ENCODE measurements at places on chromosomes 1 and 21.
A peak's percentile ranks its signal among the peaks of the same experiment; 100 is the strongest.

DNA sequence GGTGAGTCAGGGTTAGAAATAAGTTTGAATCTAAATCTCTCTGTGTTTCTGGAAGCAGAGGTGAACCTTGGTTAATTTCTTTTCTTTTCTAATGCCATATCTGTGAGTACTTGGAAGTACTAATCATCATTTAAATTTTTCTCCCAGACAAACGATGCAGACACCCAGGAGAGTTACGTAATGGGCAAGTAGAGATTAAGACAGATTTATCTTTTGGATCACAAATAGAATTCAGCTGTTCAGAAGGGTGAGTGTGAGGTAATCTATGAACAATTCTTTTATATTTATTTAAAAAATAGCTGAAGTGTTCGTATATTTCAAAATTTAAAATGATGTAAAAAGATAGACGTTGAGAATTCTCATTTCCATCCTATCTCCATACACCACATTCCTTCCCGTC is 11.2 kb downstream of the C4BPA start:
- DNase-seq = no peak

DNA sequence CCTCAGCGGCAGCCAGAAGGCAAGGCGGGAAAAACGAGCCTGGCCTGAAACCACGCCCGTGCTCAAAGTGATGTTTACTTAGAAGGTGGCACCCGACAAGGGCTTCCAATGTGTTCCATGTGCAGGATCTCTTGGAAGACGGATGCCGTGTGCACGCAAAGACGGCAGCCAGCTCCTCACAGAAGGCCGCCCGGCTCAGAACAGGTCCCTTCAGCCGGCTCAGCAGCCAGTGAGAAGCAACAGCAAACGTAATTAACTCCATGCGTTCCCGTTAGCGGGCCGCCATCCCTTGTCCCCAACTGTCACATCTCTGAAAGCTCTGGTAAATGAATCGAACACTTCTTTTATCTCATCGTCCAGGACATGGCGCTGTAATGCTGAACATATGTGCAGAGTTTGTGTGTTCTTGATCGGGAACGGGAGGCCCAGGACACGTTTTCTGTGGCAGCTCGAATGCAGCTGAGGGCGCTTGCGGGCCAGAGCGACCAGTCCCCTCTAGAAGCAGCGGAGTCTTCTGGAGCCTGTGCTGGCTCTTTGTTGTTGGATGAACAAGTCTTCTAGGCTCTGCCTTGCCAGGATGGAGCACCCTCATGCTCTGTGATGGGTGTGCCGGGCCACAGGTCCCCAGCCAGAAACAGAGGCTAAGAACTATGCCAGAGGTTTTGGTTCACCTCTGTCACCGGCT is 94.6 kb upstream of the ARHGEF16 start:
- DNase-seq = no peak

- no peak for DNase-seq
Measured at GRCh38 chr1:5986018-5986417, 6.2 kb downstream of the NPHP4 start.

DNA sequence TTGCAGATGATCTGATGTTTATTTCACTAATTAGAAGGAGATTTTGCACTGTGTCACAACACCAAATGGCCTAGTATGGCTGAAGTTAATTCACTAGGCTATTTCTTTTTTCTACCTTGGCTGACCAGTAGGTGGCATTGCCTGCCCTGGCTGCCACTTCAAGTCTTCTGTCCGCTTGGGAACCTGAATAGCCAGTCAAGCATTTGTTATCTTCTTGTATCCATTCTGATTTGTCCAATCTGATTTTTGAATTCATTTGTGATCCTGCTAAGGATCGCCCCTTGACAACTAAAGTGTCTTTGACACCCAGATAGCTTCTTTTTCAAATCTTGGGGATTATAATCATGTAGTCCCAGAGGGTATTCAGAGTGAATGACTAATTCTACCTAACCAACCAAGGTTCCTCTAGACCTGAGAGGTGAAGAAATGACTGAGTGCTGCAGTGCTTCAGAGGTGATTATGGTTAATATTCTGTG is 99.4 kb downstream of the GIPC2 start:
- no peak for DNase-seq

DNA sequence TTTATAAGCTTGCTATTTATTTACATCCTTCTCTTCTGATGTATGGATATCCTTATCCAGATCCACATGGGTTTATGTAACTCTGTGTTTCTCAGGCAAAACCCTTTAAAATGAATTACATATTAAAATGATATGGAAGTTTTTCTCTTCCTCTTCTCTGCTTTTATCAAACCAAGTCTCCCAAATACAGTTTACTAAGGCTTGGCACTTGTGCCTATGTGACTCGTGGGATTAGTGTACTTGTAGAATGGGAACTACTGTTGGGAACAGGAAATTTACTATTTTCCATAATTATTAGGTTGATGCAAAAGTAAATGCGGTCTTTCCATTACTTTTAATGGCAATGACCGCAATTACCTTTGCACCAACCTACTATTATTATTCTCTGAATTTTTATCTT is 14.8 kb downstream of the SIM2 start:
- DNase-seq = no peak

DNA sequence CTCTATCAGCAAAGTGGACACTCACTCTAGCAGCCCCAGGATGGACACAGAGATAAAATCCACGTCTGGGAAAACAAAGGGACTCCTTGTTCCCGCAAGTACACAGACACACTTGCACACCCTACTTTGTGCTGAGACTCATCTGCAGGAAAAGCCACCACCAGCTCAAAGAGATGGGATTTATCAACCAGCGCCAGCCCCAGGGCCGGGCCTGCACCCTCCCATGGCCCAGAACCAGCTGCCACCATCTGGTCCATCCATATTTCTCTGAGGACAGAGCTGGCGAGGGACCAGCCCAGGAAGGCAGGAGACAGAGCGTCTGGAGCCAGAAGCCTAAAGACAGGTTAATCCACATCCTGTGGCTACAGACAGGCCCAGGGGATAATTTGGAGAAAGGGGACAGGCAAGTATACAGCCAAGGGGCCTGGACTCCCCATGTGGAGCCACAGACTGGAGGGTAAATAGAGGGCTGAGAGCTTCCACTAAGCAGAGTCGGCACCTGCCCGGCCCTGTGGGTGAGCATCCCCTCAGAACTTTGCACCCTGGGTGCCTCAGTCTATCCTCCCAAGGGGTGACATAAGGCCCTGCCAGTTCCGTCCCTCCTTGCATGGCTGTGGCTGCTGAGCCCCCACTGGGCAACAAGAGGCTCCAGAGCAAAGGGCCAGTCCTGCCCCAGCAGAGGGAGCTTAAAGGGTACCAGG is 233.9 kb downstream of the PTPRU start:
- no peak for DNase-seq

DNA sequence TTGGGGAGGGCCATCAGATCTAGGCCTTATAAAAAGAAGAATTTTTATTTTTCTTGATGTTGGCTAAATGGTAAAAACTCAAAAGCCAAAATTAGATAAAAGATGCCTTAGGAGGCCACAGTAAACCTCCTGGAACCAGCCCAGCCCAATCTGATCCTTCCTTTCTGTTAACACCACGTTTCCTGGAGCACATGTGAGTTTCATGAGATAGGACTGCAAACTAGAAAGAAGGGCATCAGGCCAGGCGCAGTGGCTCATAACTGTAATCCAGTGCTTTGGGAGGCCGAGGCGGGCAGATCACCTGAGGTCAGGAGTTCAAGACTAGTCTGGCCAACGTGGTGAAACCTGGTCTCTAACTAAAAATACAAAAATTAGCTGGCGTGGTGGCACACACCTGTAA is 6.7 kb downstream of the HSF2BP start:
- DNase-seq = no peak

DNA sequence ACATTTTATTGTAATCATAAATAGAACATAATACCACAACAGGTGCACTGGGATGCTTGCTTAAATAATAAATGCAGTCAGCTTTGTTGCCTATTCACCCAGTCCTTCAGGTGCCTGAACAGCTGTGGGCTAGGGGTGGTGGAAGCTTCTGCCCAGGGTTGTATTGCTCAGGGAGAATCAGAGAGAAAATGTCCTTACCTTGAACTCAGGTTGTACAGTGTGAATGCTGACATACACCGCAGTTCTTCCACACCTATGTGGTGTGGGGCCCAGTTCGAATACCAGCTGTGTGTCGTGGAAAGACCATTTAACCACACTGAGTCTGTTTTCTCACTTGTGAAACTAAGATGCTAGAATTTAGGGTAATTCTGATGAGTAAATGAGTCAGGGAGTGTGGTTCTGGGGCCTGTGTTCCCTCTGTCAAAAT is 115.7 kb upstream of the ATP1A1 start:
- no peak for DNase-seq

DNA sequence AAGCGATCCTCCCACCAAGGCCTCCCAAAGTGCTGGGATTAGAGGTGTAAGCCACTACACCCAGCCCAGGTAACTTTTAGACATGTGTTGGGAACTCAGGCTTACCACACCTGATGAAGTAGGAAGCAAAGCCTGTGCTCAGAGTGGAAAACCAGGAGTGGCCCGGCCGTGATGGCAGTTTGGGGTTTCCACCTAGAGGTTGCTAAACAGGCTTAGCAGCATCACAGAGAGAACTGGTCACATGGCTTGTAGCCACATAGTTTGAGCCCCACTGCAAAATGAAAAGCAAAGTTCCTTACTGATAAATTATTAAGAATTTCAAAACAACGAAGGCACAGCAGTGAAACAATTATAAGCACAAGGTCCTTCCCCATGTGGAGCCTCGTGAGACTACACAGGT is 142.6 kb upstream of the CXADR start:
- no peak for DNase-seq

DNA sequence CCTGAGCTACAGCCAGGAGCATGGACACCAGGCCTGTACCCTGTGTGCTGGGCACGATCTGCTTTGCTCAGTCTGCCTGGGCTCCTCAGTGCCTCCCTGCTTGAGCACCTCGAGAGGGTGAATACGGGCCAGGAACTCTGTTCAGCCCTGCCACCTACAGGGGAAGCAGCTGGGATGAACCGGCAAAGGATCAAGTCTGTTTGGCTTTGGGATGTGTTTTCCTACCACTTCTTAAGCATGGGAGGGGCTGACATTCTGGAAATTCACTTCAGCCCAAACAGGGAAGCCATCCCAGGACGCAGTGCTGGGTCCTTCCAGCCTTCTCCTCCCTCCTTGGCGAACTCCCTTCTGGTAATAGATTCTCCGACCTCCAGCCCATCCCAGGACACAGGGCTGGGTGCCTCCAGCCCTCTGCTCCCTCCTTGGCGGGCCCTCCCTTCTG is 55.8 kb upstream of the SELENON start:
- DNase-seq = no peak

GRCh38 chr1:178057912-178058534 is 35.9 kb upstream of the RASAL2 start:
- DNase-seq = no peak

- DNase-seq = no peak
Measured at GRCh38 chr1:109846846-109847245, 63.8 kb upstream of the CSF1 start.

GRCh38 chr1:173333581-173333980 is 126.5 kb upstream of the TNFSF4 start:
- no peak for DNase-seq

DNA sequence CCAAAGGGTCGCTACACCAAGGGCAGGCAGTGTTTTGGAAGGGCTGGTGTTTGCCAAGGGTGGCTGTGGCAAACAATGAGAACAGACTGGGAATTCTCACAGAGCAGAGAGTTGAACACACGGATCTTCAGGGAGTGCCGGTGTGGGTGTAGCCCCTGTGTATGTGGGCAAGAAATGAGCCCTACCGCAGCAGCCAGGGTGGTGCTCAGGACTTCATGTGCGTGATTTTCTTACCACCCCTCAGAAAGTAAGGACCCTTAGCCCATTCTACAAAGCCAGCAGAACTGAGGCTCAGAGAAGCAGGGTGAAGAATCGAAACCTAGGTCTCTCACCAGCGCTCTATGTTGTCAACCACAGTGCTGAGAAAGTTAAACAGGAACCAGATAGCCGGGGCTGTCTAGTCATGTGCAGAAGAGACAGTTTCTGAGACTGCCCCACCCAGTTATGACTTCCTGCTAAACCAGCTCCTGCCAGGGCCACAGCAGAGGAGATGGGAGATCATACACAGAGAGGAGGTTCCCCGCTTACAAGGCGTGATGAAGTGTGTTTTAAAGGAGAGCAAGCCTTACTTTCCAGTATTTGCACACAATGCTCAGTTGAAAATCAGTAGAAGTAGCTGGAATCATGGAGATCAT is 21.9 kb upstream of the MORC3 start:
- DNase-seq = peak; percentile 58

DNA sequence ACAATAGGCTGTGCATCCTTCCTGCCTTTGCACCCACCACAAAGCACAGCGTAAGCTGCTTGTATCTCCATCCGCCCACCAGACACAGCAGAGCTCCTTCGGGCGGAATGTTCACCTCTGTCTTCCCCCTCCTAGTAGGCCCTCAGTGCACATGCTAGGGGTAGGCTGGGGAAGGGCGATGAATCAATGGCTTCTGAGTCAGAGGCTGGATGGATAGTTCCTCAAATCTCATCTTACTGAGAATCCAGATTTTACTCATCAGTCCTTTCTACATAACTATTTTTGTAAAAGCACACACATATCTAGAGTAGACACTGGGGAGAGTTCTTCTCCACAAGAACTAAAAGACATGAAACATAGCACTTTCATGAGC is 73.8 kb downstream of the BCAR3 start:
- DNase-seq = peak; percentile 55
